Activated CD4-positive, CD25-positive, alpha-beta regulatory T cell treated with anti-CD3 and anti-CD28 coated beads, Interleukin-2, amount 50 U/mL, for 24 hours (primary cell): ENCODE measurements at places on chromosomes 4 and X.
A peak's percentile ranks its signal among the peaks of the same experiment; 100 is the strongest.

DNA sequence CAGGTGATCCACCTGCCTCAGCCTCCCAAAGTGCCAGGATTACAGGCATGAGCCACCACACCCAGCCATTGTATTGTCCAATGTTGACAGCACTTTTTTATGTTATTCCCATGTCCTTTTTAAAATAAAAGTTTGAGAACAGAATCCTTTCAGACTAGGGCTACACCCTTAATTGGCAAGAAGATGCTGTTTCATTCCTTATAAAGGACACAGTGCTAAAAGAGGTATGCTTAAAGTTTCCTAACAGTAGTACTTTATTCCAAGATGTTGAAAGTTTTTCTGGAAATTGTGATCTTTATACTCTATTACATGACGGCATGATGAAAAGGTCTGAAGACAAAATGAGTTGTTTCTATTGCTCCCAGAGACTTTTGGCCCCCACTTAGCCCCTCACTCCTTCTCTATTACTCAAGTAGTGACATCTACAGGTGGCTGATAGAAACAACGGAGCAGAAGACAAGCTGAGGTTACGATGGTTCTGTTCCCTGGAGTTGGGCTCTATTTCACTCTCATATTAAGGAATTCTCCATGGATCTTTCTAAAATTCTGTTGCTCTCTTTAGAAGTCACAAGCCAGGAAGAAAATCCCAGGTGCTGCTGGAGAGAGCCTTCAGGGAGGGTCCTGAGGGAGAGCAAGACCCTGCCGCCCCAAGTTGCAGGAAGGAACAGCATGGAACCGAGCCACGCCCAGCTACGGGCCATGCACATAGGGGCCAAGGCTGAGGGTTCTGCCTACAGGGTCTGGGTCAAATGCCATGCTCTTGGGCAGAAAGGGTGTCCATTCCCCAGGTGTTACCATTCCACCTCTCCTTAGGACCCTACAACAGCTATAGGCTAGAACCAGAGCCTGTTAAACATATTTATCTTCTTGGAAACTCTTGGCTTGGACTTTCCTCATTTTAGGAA is 22.8 kb downstream of the RPL9 start:
- no peak for ATAC-seq

- ATAC-seq, result no peak
Observed at GRCh38 chr4:87281603-87282002, 41.1 kb downstream of the HSD17B13 start.

DNA sequence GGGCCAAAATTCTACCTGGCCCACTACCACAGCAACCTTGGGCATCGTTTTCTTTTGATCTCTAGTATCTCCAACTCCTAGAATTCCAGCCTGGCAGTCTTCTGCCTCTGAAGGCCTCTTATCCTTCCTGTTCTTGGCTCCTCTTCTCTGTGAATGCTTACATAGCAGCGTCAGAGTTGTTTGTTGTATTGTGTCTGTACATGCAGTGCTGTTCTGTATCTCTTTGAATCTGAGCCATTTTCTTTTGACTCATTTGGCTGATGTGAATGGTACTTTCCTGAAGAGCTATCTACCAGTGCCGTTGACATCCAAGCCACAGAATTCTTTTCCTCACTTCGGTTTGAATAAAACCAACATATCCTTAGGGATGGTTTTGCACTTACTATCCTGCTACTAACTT is 79.2 kb downstream of the TMEM164 start:
- ATAC-seq, result no peak

- no peak for ATAC-seq
Observed at GRCh38 chr4:22091352-22091717, 142.8 kb upstream of the KCNIP4 start.

DNA sequence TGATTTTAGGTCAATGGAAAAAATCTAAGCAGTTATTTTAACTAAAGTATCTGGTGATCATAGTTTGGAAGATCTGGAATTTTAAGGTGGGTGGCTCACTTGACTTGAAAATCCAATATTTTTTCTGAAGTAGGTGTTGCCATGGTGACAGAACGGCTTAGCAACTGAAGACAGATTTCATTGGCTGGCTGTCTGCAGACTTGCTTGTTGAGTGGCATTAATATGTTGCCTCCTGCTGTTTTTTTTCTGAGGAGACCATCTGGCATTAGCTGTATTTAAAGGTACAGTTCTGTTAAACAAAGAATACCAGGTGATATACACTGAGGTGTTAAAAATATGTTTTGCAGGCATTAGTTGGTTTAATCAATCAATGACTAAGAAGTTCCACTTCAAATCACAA is 19.8 kb downstream of the CPE start:
- no peak for ATAC-seq

- no peak for ATAC-seq
Observed at GRCh38 chr4:158799856-158800255, 31.0 kb downstream of the FNIP2 start.

DNA sequence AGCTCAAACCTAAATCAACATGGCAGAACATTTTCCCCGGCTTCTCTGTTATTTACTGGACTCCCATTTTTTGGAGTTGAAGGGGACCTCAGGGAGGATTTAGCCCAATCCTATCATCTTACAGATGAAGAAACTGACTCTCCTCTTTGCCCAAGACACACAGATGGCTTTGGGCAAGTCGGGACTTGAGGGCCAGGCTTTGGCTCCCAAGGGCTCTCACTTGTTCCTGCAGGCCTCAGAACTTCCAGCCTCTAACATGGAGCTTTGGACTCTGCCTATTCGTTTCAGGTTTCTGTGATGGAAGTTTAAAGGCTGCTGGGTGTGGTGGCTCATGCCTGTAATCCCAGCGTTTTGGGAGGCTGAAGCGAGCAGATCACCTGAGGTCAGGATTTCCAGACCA is 59.5 kb downstream of the RHOH start:
- no peak for ATAC-seq

DNA sequence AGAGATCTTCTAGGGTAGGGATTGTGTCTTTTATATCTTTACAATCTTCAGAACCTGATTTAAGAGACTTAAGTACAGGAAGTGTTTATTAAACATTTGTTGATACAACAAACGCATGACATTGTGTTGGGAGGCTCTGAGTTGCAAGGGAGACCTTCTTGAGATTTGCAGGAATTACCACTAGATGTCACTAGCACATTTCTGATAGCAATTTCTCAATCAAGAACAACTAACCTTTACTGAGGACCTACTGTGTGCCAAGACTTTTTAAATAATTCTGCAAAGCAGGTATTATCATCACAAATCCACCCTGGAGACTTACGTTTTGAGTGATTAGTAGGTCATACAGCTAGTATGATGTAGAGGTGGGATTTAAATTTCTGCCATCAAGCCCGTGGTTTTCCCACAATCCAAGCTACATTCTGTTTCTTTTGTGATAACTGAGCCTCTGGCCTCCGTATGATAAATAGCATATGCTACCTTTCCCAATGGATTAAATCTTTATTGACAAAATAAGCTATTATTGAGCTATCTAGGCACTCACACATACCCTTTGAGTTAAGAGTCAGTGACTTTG is 986.0 kb downstream of the CCSER1 start:
- ATAC-seq, result no peak

DNA sequence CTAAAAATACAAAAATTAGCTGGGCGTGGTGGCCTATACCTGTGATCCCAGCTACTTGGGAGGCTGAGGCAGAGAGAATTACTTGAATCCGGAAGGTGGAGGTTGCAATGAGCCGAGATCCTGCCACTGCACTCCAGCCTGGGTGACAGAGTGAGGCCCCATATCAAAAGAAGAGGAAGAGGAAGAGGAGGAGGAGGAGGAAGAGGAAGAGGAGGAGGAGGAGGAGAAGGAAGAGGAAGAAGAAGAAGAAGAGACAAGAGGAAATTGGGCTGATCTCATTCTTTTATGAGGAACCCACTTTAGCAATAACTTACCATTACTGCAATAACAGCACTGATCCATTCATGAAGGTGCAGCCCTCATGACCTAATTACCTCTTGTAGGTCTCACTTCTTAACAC is 138.9 kb upstream of the GIMD1 start:
- ATAC-seq, result no peak

DNA sequence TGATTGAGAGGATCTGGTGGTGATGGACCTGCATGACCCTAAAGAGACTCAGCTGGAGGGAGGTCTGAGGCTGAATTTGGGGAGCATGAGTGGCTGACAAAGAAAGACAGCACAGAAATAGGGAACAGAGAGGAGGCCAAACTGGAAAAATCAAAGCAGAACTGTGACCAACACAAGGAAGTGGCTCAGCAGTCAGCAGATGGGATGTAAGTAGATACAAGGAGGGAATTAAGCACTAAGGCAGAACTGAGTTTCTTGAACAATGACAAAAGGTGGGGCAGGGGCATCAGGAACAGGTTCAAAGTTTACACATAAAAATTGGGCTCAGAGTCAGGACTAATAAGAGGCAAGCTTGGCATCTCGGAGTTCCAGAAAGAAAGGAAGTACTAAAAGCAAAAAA is 144.3 kb upstream of the KLF3 start:
- ATAC-seq, result no peak

DNA sequence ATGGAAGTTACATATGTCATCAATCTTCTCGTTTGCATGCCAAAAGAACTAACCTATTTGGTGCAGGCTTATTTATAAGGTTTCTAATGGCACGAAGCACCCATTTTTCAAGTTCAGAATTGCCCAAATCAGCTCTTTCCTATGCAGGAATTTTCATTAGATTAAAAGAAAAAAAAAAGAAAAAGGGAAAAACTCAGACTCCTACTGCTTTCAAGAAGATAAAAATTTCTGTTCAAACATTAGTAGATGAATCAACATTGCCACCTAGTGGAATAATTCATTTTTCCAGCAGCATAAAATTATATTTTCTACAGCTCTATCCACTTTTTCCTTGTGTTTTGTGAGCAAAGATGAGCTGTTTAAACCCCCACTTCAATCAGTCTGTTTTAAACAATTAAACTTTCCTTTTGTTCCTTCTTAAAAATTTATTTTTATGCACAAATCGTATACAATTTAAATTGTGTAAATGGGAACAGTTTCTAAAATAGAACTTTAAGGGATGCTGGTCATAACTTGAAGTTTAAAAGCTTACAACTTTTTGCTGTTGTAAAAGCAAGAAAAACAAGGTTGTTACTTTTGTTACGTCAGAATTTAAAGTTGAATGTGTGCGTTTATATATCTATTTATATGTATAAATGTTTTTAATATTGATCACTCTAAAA is 309.9 kb downstream of the ARAP2 start:
- ATAC-seq, result no peak

DNA sequence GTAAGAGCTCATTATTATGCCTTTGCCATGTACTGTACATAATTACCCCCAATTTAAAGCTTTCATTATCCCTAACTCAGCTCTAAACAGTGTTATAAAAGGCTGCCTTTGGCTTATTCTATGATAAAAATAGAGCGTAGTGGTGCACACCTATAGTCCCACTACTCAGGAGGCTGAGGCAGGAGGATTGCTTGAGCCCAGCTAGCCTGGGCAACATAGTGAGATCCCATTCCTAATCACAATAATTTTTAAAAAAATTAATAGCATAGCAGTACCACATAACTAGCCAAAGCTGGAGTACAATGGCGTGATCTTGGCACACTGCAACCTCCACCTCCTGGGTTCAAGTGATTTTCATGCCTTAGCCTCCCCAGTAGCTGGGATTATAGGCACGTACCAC is 112.4 kb downstream of the PDS5A start:
- no peak for ATAC-seq

- no peak for ATAC-seq
Observed at GRCh38 chr4:15333692-15334633, 93.9 kb upstream of the C1QTNF7 start.

GRCh38 chr4:88753658-88754571 is 56.3 kb upstream of the NAP1L5 start:
- ATAC-seq, result no peak

- no peak for ATAC-seq
Observed at GRCh38 chr4:43238585-43238984, 346.1 kb downstream of the GRXCR1 start.

GRCh38 chr4:153763404-153763803 is 3.6 kb upstream of the RNF175 start:
- ATAC-seq, result no peak

DNA sequence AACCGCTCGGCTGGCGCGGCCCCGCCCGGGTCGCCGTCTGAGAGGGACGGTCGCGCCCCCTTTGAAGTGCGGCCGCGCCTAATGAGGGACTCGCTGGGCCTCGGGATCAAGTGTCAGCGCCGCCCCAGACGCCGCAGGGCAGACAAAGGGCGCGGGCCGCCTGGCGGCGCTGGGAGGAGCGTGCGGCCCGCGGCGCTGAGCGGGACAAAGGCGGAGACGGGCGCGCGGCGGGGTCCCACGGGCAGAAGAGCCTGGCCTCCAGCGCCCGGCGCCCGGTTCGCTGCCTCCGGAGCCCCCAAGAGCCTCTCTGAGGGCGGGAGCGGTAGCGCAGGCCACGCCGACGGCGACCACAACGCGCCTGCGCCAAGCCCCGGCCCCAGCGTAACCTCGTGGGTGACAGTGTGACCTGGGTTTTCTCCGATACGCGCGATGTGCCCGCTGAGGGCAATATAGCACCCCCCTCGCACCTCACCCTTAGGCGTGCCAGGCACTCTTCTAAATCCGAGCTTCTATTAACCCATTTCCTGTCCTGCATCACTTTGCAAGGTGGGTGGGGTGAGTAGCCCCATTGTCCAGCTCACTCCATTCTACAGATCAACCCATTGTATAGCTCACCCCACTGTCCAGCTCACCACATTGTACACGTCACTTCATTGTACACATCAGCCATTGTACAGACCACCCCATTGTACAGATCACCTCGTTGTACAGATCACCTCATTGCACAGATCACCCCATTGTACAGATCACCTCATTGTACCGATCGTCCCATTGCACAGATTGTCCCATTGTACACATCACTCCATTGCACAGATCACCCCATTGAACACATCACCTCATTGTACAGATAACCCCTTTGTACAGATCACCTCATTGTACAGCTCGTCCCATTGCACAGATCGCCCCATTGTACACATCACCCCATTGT is 33.7 kb upstream of the STX18 start:
- ATAC-seq, result peak; percentile 88

GRCh38 chr4:15779809-15780208 is 1.7 kb downstream of the CD38 start:
- ATAC-seq, result no peak

DNA sequence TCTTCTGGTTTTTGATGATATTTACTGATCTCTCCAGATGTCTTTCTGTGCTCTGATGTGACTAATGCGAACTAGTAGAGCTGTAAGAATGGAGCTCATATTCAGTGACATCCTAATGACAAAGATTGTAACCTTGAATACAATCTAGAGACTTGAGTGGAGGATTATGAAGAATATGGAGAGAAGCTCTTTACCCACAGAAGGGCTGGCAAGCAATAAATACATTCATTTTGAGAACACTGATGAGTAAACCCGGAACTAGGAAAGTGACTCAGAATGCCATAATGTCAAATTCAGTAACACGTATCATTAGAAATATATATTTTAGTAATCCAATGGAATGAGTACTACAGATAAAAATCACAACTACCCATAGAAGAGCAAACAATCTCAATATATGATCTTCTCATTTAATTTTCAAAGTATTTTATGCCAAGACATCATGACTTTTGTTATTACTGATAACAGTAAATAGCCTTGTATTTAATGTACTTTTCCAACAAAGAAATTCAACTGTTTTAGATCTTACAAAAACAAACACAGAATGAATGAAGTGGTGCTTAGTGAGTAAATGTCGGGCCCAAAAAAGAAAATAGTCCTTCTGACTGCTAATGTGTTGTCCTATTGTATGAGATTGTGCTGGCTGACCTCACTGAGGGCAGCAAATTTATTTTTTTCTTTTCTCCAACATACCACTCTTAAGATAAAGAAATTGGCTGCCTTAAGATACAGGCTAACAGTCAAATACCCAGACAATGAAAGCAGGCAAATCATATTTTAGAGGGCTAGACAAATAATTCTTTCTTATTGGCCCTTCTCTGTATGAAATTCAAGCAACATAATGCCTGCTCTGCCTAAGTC is 49.2 kb upstream of the HDAC8 start:
- ATAC-seq, result peak; percentile 92

GRCh38 chr4:127311371-127311770 is 321.4 kb upstream of the INTU start:
- ATAC-seq, result no peak
